ENCODE measurements at places on chromosomes 5 and 9.

DNA sequence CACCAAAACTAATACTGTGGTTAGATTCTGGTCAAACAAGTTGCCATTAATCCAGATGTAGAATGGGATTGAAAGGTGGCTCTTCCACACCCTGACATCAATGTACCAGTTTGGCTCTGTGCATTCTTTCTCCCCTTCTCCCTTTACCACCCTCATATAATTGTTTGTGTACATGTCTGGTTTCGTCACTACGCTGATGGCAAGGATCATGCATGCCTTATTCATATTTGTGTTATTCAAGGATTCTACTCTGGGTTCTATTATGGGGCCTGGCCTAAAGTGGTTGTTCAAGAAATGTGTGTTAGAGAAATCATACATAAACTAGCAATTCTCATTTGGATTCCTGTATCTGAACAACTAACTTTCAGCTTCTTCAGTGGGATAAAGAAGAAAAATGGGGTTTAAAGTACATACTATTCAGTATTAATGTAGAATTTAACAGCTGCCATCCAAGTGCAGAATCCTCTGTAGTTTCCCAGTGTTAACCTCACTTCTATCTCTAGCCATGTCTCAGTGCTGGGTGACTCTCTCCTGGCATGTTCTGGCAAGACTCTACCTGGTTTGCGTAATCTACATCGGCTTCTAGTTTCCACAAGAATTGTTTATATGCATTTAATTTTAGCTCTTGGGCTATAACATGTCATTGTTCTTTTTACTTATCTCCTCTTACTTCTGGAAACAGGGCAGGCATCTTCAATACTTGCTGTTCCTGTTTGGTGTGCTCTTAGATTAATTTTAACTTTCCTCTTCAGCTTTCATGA lies 27.9 kb upstream of the CDKN2B start:
- DNase-seq: no peak

DNA sequence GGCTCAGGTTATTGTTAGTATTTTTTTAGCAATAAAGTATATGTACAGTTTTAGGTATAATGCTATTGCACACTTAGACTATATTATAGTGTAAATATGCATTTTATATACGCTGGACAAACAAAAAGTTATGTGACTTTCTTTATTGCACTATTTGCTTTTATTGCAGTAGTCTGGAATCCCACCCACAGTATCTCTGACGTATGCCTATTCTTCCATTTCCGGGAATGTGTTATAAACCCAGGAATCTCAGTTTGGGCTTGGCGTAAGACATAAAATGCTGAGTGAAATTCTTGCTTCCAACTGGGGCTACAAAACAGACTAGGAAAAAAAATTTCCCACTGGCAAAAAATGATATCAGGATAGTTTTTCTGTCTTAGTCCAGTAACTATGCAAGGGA lies 119.1 kb downstream of the HTR1A start:
- DNase-seq: no peak

- DNase-seq: no peak
Measured at GRCh38 chr5:57007344-57007743, 55.4 kb upstream of the MIER3 start.

- no peak for DNase-seq
Measured at GRCh38 chr5:59917121-59917520, 23.6 kb upstream of the PDE4D start.

DNA sequence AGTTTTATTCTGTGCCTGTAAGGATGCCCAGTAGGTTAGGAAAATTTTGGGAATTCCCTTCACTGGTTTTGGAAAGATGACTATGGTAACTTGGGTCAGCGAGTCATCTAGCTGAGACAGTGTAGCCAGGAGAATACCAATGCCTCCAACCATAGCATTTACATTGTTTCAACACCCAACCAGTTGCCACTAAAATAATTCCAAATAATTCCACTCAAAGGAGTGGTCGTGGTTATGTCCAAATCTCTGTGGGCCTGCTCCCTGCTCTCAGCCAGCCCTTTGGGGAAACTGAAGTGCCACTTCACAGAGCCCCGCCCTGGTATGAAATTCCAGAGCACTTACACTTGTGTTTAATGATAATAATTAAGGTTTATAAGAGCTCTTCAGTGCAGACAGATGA lies 310.5 kb downstream of the PLK2 start:
- no peak for DNase-seq

- DNase-seq: no peak
Measured at GRCh38 chr5:158234323-158235158, 375.6 kb upstream of the CLINT1 start.
